ENCODE measurements at places on chromosomes 12 and 14. TPM values are rescaled to one million over a fixed set of nuclear protein-coding genes. Genes with fewer than 3 reads are reported as not detected.

CNTN1 gene
- total RNA-seq, result not detected

SERPINA1 gene
- total RNA-seq, result not detected

PDE3A gene
- 3.7 TPM for total RNA-seq

GPR65 gene
- 0.12 TPM for total RNA-seq

TSHR gene
- not detected for total RNA-seq

BAZ1A gene
- total RNA-seq, result 20.4 TPM

NPFF gene
- total RNA-seq, result not detected

CFAP251 gene
- 0.09 TPM for total RNA-seq

KRT86 gene
- total RNA-seq, result not detected

TMPRSS12 gene
- not detected for total RNA-seq

OAS2 gene
- total RNA-seq, result 0.47 TPM

SETD1B gene
- total RNA-seq, result 7.6 TPM

CACNA2D4 gene
- total RNA-seq, result 0.09 TPM

KRT85 gene
- not detected for total RNA-seq

RND1 gene
- total RNA-seq, result 0.17 TPM

RNF212B gene
- total RNA-seq, result not detected

Measured in pericardium fibroblast (primary cell).